ENCODE measurements at places on chromosomes 4 and X.

- no peak for DNase-seq
Measured at GRCh38 chr4:155809835-155810234, 51.0 kb downstream of the GUCY1B1 start.

DNA sequence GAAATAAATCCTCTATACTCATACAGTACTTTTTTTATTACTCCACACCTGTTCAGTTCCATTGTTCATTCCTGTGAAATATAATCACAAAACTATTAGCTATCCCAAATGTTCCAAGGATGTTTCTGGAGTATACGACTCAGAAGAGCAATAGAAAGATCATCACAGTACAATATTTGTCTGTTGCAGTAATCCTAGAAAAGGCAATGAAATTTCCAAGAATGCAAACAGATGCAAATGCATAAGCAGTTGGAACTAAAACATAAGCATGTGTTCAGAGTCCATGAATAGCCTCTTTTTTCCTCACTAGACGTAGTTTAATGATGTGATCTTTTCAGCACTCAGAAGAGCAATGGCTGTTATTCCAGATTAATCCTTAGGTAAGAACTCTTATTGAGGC, 55.2 kb downstream of the RTL3 start:
- no peak for DNase-seq

GRCh38 chr4:147777456-147778091, 45.7 kb downstream of the ARHGAP10 start:
- no peak for DNase-seq

GRCh38 chrX:153400146-153401132, 711 bp downstream of the PNMA6E start:
- peak; percentile 16 for DNase-seq

GRCh38 chrX:7252013-7252610, 104.2 kb upstream of the PUDP start:
- DNase-seq, result no peak

DNA sequence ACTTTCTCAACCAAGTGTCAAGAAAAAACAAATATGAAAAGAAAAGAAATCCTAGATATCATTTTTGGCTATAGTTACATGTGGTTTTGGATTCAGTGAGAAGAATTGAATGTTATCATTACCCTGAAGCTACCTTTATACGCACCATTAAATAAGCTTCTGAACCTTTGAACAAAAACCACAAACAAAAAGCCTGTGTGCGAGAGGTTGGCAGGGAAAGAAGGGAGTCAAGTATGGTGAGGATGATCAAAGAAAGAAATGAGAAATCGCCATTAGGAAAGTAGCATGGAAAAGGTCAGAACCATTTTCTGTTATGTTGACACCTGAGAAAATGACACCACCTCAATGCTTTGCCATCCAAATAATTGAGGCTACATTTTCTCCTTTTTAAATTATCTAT, 1.2 kb upstream of the SLC7A11 start:
- DNase-seq, result no peak

DNA sequence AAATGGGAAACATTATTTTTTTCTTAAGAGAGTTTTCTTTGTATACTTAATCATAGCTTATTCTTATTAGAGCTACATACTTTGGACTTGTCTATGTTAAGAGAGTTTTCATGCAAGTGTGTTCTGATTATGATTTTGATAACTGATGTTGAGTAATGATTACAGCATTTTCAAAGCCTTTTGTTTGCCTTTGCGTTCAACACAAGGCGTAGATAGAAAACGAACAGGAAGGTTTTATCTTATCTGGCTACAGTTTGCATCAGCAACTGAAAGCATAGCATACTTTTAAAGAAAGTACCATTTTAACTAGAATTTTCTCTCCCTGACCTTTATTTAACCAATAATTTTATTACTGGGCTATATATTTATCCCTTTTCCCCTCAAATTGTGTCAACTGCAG, 51.6 kb upstream of the PDLIM5 start:
- no peak for DNase-seq

GRCh38 chrX:65697915-65698796, 30.7 kb downstream of the MSN start:
- peak; percentile 46 for DNase-seq

DNA sequence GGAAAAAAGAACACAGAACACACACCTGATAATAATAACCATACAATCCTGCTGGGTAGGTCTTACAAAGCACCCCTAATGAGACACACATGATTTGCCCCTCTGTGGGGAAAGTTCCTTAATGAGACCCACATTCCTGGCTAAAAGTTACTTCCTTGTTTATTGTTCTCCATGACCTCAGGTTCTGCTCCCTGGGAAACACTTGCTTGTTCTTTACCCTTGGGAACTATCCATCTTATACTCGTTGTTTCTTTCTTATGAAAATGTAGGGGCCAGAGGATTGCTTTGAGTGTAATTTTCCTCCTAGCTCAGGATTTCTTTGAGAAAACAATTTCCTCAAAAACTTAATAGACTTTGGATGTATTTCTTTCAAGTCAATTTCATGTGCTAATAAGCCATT, 52.1 kb upstream of the PCDH10 start:
- DNase-seq, result no peak

- DNase-seq, result no peak
Measured at GRCh38 chrX:76919761-76920160, 492.3 kb downstream of the MAGEE1 start.

- DNase-seq, result no peak
Measured at GRCh38 chr4:109682875-109683274, 20.4 kb downstream of the CASP6 start.

DNA sequence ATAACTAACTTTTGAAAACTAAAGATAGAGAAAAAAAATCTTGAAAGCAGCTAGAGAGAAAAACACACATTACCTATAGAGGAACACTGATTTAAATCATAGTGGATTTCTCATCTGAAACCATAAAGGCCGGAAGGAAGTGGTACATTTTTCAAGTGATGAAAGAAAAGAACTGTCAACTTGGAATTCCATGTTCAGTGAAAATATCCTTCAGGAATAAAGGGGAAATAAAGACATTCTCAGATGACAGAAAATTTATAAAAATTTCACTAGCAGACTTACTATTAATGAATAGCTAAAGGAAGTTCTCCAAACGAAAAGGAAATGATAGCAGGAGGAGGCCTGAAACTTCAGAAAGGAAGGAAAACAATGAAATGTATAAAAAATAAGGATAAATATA, 7.6 kb upstream of the JADE3 start:
- no peak for DNase-seq

GRCh38 chr4:2168469-2169319, 73.2 kb downstream of the HAUS3 start:
- DNase-seq, result no peak

- no peak for DNase-seq
Measured at GRCh38 chr4:53421791-53422190, 44.4 kb downstream of the FIP1L1 start.

DNA sequence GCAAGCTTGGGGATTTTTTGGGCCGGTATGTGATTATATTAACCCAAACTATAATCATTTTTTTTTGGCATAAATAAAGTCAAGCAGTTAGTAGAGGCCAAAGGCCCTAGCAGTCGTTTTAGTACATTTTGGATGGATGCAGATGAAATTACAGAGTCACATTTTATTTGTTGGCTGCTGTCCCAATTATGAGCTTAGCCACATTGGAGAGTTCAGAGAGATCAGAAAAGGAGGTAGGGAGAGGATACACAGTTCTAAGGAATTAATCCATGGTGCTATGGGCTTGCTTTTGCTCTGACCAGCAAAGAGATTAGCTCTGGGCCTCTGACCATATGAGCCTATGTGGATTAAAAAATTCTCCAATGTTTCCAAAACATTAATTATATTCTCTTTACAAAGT, 395.1 kb downstream of the RAPGEF2 start:
- DNase-seq, result no peak

DNA sequence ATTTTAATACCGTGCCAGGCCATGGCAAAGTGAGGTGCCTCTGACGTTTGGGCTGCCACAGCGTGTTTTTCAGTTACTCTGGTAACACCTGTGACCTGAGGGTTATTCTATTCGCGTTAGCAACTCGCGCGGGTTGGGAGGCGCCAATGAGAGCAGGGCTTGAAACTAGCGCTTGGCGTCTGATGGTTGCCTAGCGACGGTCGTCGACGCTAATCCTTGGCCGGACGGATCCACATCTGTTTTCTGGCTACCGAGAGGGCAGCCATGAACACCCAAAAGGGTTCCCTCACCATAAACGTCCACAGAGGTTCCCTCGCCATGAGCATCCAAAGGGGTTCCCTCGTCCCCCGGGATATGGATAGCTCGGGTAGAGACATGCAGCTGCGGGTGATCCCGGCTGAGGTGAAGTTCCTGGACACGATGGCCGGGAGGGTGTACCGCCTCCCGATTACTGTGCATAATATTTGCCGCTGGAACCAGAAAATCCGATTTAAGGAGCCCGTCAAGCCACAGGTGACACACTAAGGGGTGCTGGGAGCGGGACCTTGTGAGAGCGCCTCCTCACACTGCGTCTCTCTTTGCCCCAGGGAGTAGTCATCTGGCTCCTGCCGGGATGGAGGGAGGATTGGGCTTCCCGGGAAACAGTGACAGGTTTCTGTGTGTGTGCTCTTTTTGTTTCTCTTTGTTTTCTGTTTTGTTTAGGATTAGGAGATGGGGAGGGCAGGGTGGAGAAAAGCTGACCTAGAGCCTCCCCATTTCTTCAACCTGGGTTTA, at the start of gene CFAP47:
CFAP47 (plus strand) TSS at position 199 of the 774 bp plus-strand sequence; CDS start at position 265, 66 bp downstream.
- no peak for DNase-seq

- no peak for DNase-seq
Measured at GRCh38 chrX:40098264-40099054, 701 bp upstream of the BCOR start.

DNA sequence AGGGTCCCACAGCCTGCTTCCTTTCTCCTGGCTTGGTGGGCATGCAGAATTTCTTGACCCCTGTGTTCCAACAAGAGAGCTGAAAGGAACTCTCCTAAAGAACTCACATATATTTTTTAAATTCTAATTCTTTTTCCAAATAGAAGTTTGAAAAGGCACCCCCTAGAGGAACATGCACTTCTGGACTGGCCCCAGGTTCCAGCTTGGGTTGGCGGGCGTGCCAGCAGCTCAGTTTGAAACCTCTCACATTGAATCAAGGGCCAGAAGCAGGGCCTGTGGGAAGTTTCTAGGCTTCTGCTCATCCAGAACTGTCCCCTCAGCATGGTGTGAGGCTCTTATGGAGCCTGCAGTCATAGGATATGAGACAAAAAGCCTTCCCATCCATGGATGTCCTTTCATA, 132.6 kb downstream of the ATG4A start:
- no peak for DNase-seq

DNA sequence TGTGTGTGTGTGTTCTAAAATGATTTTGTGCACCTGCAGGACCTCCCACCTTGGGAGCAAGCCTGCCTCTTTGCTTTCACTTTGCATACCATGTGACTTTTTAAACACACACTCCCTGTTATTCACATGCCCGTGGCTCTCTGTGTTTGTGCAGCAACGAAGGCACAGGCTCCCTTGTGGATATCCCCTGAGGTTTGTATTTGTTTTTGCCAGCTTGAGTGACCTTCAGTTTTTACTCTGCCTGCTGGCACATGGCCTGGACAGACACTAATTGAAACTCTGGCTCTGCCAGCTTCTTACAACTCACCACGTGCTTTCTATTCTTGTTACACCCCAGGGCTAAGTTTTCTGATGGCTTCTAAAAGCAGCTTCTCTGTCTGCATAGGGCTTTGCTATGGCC, 885.8 kb downstream of the SH3BGRL start:
- DNase-seq, result no peak

GRCh38 chr4:47483745-47484144, 1.3 kb upstream of the ATP10D start:
- DNase-seq, result no peak

DNA sequence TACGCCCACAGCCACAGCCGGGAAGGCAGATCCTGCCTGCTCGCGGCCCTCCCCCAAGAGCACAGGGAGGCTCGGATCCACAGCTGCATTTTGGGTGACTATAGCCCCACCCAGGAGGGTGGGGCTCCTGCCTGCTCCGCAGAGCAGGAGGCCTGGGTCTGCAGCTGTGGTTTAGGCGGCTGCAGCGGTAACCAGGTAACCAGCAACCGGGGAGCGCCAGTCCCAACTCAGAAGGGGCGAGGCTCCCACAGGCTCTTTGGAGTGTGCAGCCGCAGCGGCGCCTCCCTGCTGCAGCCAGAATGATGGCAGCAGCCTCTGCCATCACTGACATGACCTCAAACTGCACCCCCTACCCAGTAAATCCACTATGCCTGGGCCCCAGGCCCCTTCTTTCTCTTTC, 148.0 kb upstream of the F9 start:
- no peak for DNase-seq

- no peak for DNase-seq
Measured at GRCh38 chr4:6502747-6503465, 30.5 kb upstream of the PPP2R2C start.

GRCh38 chrX:113400193-113400704, 559.6 kb upstream of the AMOT start:
- no peak for DNase-seq

GRCh38 chr4:150078579-150079080, 385 bp downstream of the DCLK2 start:
- no peak for DNase-seq

GRCh38 chrX:132086672-132087071, 41.1 kb downstream of the FRMD7 start:
- DNase-seq, result no peak

DNA sequence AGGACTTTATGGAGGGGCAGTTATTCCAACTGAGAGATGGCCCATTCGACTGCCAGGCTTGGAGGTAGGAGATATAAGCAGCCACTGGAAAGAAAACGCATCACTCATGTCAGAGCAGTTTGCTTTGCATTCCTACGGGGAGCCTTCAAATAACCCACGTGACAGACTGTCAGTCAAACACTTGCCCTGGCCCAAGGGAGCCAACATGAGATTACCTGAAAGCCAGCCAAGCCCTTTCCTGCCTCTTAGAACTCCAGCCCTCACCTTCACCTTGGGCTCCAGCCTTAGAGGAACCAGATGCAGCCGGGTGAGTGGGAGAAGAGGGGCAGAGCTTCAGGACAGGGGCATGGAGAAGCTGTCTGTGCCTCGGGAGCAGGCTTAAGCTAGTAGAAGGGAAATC, 95.3 kb upstream of the CXCL13 start:
- no peak for DNase-seq

DNA sequence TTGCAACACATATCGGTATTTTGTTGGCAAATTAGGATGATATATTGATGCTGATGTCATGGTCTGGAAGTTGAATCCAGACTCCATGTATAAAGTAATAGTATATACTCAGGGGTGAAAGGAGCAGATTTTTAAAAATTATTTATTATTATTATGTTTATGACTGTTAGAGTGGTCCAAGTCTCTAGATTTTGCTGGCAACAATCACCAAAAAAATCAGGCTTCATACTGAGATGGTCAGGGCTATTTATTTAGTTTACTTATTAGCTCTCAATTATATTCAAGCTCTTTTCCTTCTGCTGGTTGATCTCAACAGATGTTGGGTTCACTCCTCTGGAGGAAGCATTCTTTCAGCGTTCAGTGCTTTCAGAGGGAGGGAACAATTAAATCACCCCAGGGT, 73.9 kb upstream of the VCX3B start:
- no peak for DNase-seq

GRCh38 chrX:150436195-150436594, 73.1 kb downstream of the MAMLD1 start:
- no peak for DNase-seq

GRCh38 chr4:69642961-69643360, 3.5 kb upstream of the UGT2A2 start:
- DNase-seq, result no peak

- no peak for DNase-seq
Measured at GRCh38 chr4:1109333-1109732, 4.0 kb downstream of the RNF212 start.

GRCh38 chr4:74544655-74545361, 99.9 kb downstream of the AREG start:
- DNase-seq, result no peak

Data from stimulated activated CD8-positive, alpha-beta memory T cell treated with anti-CD3 and anti-CD28 coated beads, Interleukin-2, amount 100 ng/mL, for 1 hour (primary cell).